Brain pericyte (primary cell): ENCODE measurements at places on chromosomes 2 and 18.

- DNase-seq = no peak
These were observed 245.7 kb downstream of the DYM start for GRCh38 chr18:49214706-49215105.

DNA sequence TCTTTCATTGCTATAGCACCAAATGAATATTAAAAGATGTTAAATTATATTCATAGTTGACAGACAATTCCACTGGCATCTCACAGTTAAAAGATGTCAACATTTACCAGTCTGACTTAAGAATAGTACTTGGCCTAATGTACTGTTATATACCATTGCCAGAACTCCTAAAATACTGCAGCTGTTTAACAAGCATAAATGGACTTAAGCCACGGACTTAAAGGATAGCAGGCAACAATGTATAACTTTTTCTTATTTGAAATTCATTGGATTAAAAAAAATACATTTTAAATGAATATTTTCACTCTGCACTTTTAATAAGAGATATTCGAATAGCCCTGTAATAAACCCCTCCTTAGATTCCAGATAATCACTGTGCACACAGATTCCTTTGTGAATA is 3.8 kb downstream of the TCF4 start:
- no peak for DNase-seq

- DNase-seq = no peak
These were observed 104.3 kb downstream of the PRKCE start for GRCh38 chr2:45755585-45756335.

- no peak for DNase-seq
These were observed 29.3 kb upstream of the LBH start for GRCh38 chr2:30201990-30202389.

GRCh38 chr2:200351815-200352214 is 45.3 kb downstream of the SPATS2L start:
- DNase-seq = no peak

DNA sequence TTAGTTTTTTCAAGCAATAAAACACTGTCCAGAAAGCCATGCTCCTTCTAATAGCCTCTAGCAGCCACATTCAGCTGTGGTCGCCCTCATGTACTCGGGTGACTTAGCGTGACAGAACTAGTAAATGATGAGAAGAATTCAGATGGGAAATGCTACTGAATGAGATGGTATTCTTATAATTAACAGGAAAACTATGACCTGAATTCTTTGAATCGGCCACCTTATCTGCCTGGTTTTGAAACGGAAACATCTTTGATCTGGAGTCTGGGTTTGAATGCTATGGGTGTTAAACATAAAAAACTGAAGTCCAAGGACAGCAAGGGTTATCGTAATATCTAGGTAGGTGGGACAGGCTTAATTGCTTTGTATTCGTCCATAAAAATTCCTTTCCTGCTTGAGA is 138.8 kb upstream of the DNMT3A start:
- no peak for DNase-seq

- no peak for DNase-seq
These were observed 342.9 kb downstream of the PARD3B start for GRCh38 chr2:204888222-204888621.

GRCh38 chr2:159292157-159292556 is 5.7 kb upstream of the WDSUB1 start:
- no peak for DNase-seq

DNA sequence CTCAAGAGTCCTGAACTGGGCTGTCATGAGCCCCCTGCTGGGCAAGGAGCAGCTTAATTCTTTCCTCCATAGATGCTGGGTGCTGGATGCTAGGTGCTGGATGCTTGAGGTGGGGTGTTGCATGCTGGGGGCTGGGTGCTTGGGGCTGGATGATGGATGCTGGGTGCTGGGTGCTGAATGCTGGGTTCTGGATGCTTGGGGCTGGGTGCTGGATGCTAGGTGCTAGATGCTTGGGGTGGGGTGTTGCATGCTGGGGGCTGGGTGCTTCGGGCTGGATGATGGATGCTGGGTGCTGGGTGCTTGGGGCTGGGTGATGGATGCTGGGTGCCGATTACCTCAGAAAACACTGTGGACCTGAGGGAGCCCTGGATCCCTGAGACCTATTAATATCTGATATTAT is 837.7 kb downstream of the GALR1 start:
- DNase-seq = no peak

- DNase-seq = no peak
These were observed 190.4 kb upstream of the CRIM1 start for GRCh38 chr2:36165132-36165531.

DNA sequence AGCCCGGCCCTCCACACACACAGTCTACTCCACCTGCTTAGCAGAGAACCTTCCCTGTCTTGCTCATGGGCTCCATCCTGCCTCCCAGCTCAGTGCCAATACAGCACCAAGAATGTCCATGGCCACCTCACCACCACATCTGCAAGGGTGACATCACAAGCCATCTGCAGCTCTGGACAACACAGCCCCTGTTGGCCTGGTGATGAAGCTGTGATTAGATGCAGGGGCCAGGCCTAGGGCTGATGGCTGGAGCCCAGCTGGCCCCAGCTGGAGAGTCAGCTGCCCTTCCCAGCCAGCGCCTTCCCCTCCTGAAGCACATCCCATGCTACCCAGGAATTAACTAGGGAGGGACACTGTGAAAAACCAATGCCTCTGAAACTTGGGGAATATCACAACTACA is 91.1 kb downstream of the TTC32 start:
- DNase-seq = no peak

- DNase-seq = no peak
These were observed 74.2 kb downstream of the CDK15 start for GRCh38 chr2:201880579-201880978.

GRCh38 chr2:166700079-166700478 is 188.2 kb upstream of the XIRP2 start:
- DNase-seq = no peak

GRCh38 chr18:10038268-10038667 is 124.5 kb downstream of the VAPA start:
- no peak for DNase-seq

DNA sequence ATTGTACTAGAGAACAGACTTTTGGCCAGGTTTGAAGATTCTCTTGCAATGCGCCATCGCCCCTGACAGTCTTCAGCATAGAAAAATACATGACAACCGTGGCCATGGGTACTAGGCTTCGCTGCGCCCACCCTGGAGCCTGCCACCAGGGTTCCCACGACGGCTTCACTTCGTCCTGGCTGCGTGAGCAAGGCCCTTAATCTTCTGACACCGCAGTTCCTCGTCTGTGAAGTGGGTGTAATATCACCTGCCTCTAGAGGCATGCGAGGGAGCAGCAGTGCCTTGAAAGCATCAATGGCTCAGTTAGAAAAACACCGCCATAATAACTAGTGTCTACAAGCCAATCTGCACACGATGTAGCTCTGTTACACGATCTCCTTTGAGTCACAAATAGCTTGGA is 175.2 kb upstream of the HS6ST1 start:
- no peak for DNase-seq

GRCh38 chr2:33038799-33039198 is 92.0 kb downstream of the LTBP1 start:
- no peak for DNase-seq

DNA sequence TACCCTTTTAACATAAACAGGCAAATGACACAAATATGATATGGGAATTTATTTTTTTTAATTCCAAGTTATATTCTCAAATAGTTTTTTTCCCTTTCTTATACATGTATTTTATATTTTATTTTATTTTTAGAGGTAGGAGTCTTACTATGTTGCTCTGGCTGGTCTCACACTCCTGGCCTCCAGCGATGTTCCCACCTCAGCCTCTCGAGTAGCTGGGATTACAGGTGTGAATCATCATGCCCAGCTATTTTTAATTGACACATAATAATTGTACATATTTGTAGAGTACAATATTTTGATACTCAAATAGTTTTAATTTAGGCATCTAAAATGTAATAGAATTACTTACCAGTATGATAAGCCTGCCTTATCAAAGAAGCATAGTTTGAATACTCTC is 12.2 kb downstream of the BAZ2B start:
- DNase-seq = no peak

DNA sequence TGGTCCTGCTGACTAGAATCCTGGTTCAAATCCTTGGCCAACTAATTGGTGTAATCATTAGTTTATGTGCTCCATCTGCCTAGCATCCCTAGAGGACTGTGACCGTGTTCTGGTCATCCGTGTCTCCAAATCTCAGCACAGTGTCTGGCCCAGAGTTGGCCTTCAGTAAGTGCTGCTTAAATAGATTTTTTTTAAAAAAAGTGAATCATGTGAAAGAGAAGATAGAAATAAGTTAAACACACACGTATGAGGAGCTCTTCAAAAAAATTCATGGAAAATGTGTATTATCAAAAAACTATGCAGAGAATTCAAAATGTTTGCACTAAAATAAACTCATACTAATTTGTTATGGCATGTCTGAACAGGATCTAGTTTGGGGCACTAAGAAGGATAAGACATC is 129.3 kb upstream of the TLK1 start:
- no peak for DNase-seq

- no peak for DNase-seq
These were observed 9.3 kb downstream of the PTH2R start for GRCh38 chr2:208415897-208416296.

DNA sequence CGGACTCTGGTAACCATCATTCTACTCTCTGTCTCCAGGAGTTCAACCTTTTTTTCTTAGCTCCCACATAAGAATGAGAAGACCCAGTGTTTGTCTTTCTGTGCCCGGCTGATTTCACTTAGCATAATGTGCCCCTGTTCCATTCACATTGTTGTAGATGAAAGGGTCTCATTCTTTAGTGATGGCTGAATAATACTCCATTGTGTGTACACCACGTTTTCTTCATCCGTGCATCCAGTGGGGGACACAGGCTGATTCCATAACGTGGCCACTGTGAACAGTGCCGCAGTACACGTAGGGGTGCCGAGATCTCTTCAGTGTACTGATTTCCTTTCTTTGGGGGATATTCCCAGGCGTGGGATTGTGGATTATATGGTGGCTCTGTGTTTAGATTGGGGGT is 72.3 kb upstream of the NFATC1 start:
- DNase-seq = no peak

- no peak for DNase-seq
These were observed 11.7 kb downstream of the COLEC11 start for GRCh38 chr2:3606370-3607201.
